ENCODE measurements at places on chromosomes 3 and 15.

GRCh38 chr3:166860217-166860616 lies 519.9 kb downstream of the ZBBX start:
- DNase-seq: no peak

- DNase-seq: no peak
Measured at GRCh38 chr15:37865687-37866086, 68.8 kb upstream of the TMCO5A start.

GRCh38 chr3:50275996-50276761 lies 2.7 kb upstream of the LSMEM2 start:
- DNase-seq: no peak

DNA sequence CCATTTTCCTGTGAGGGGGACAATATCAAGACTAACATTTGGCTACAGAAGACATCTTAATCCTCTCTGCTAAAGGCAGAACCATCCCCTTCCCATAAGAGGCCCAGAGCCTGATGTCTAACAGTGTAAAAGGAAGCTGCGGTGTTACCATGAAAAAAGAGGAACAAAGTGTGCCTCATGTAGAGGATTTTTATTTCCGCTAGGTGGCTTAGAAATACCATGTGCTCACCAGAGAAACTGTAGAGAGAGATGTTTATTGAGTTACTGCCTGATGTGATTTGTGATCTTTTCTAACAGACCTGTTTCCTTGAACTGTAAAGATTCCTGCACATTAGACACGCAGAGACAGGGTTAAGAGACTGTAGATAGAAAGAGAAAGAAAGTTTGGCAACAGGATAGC lies 22.0 kb downstream of the OR5H15 start:
- no peak for DNase-seq

GRCh38 chr3:157531771-157532170 lies 28.6 kb upstream of the VEPH1 start:
- DNase-seq: no peak

DNA sequence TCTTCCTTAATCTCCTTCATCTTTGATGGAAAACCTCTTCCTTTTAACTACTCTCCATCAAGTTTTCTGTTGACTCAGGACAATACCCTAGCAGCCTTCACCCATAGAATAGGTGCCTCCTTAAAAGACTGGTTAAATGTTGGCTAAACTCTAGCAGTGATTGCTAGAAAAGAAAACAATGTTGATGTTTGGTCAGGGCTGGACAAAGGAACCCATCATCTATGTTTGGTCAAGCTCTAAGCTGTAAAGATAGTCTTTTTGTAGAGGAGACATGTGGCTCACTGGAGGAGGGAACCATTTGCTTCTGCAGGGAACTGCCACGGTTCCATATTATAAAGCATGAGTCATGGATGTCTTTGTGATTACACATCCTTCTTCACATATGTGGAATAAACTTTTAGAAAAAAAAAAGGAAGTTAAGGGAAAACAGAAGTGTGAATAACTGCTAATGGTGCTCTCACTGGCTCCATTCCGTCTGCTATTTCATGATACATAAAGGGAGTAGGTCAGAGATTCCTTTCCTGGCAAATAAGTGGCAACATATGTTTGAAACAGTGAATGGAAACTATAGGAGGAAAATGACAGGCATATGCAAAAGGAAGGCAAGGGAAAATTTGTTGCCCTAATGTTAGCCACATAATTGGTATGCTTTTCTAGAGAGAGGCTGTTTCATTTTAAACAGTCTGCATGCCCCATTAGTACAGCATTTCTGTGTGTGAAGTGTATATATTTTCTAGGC lies 78.2 kb downstream of the CMSS1 start:
- DNase-seq: no peak

DNA sequence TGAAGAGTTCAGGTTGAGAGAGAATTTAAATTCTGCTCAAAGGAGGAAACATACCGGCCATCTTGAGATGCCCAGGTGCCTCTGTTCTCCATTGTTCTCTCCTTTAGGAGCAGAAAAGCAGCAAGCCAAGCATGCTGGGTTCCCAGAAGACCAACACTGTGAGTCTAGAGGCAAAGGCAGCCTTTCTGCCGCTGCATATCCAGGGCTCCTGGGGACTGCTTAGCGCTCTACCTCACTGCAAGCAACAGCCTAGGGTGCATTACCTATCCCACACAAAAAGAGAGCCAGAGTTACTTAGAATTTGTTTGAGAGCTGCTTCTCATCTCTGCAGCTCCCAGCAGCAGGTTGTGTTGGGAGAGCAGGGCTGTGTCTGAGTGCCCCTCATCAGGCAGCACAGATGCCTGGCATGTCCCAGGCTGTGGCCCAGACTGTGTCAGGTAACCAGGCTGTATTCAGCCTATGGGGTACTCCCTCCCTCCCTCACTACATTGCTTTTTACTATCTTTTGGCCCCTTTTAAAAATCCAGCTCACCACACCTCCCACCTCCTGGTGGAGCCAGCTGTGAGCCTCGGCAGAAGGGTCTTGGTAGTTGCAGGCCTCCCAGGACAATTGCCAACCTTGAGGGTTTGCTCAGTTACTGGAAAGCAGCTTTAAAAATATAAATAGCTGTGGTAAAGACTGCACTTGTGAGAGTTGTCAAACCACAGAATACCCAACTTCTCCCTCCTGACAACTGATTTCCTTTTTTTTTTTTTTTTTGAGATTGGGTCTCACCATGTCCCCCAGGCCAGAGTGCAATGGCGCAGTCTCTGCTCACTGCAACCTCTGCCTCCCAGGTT lies 30.2 kb downstream of the BCL2L10 start:
- no peak for DNase-seq

- no peak for DNase-seq
Measured at GRCh38 chr3:22714749-22715148, 488.4 kb upstream of the UBE2E2 start.

GRCh38 chr15:45230245-45230965 lies 21.6 kb upstream of the SLC28A2 start:
- no peak for DNase-seq

GRCh38 chr3:61522060-61522459 lies 39.3 kb upstream of the PTPRG start:
- DNase-seq: no peak

GRCh38 chr3:108414007-108414406 lies 96.4 kb downstream of the MYH15 start:
- no peak for DNase-seq

GRCh38 chr15:70810916-70811578 lies 42.9 kb downstream of the LARP6 start:
- no peak for DNase-seq

DNA sequence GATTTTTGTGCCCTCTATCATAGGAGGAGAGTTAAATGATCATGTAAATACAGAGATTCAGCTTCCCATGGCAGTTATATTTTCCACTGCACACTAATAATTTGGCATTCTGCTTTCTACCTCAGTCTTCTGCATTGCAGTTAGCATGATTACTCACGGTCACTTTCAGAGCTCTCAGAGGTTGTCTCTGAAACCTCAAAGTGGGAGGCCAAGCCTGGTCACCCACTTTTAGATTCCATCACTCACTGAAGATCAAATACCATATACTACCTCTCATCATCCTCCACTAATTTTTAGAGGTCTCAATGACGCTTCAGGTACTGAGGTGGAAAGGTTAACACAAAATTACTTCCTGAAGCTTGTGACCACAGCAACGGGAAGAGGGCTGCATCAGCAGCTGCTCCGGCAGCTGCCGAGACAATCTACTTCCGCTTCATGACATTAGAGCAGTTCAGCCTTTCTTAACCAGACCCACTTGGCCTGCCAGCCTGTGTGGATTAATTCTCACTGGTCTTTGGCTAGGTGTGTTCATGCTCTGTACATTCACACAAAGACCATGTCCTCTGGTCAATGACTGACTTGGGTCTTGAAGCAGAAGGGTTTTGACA lies 416.4 kb upstream of the PDZRN3 start:
- DNase-seq: no peak

Data from stimulated activated CD4-positive, alpha-beta T cell treated with anti-CD3 and anti-CD28 coated beads, Interleukin-1b, Interleukin-23, amount 100 ng/mL, for 4 hours (primary cell).